ENCODE measurements at places on chromosomes 5 and 9. TPM values are rescaled to one million over a fixed set of nuclear protein-coding genes. Genes with fewer than 3 reads are reported as not detected.

DNA sequence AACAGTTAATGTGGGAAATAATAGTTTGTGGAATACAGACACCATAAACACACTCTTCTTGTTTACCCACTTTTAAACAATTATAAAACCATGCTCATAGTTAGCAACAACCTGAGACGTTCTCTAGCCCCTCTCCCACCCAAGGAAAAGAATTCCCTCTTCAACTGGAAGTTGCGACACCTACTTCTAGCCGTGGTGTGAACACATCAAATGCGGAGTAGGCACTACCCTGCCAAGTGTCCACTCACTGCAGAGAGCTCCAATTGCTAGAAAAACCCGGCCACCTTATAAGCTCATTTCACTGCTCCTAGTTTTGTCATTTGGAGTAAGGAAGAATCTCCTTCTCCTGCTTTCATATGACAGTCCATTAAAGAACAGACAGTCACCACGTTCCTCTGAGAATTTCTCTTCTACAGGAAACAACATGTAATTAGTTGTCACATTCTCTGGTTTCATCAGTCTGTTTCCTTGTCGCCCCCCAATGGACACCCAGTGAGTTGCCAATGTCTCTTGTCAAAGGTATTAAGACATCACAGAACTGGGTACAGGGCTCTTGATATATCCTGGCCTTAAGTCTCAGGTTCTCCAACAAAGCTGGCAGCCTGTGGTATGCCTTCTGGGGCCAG lies 47.3 kb downstream of the PRLR start:
- no peak overlapping the region for H3K27ac ChIP-seq
- no peak for DNase-seq
- H3K36me3 ChIP-seq, result no peaks in the 10 kb centered on the region
- no peak overlapping the region for H3K4me3 ChIP-seq
- H3K4me1 ChIP-seq, result no peaks in the 10 kb centered on the region

- peaks cover 10% of the 10 kb centered on the region for H3K36me3 ChIP-seq
- DNase-seq, result no peak
- no peak overlapping the region for H3K4me3 ChIP-seq
- H3K27ac ChIP-seq, result peak overlapping the region; percentile 53
- peaks cover 12% of the 10 kb centered on the region for H3K4me1 ChIP-seq
Measured at GRCh38 chr9:123063896-123064295, 30.4 kb downstream of the GPR21 start.

DNA sequence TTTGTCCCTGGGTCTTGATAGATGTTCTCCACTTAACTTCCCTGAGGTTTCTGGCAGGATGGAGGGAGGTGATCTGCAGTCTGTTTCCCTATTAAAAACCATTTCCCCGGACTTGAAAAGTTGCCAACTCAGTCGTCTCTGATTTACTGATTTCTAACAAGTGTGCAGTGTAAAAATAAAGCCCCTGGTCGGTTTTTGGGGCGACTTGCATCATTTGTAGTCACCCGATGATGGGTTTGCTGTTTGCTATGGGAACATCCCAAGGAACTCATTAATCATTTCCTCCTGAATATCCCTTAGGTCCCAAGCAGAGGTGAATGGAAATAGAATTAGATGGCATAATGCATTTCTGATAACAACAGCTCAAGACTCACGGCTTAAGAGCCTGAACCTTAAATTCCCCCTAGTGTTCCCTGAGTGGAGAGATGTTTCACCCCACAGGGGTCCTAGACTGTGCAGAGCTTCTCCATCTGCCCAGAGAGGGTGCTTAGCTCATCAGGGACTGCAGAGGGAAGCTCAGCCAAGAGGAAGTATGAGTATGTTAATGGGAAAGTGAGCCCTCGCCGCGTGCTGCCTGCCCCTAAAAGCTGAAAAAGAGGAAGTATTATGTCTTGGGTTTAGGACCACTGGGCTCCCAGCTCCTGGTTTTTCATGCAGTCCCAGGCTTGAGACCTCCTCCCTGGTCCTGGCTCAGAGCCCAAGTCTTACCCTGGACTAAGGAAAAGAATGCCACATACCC lies 115.1 kb upstream of the DAP start:
- no peak for DNase-seq
- H3K4me1 ChIP-seq, result no peaks in the 10 kb centered on the region
- no peak overlapping the region for H3K27ac ChIP-seq
- H3K4me3 ChIP-seq, result no peak overlapping the region
- no peaks in the 10 kb centered on the region for H3K27me3 ChIP-seq

DNA sequence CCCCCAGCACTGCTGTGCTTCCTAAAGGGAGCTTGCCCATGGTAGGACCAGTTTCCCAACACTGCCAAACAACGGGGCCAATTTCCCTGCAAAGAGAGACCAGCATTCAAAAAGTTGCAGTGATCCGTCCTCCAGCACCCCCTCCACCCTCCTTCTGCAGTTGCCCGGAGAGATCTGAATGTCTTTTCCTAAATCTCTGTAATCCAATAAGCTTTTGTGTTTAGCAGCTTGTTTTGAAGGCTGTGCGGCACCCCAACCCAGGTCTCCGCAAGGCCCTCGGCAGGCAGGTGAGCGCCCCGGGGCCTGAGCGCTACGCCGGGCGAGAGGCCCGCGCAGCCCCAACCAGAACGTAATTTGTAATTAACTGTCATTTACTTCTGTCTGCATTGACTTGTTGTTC lies 366.9 kb upstream of the IRX2 start:
- H3K36me3 ChIP-seq, result no peaks in the 10 kb centered on the region
- DNase-seq, result no peak
- H3K27ac ChIP-seq, result no peak overlapping the region
- H3K27me3 ChIP-seq, result no peaks in the 10 kb centered on the region
- H3K4me3 ChIP-seq, result no peak overlapping the region

GRCh38 chr9:102779356-102779755 lies 215.8 kb upstream of the CYLC2 start:
- no peaks in the 10 kb centered on the region for H3K36me3 ChIP-seq
- no peak overlapping the region for H3K27ac ChIP-seq
- H3K4me1 ChIP-seq, result no peaks in the 10 kb centered on the region
- H3K27me3 ChIP-seq, result no peaks in the 10 kb centered on the region
- no peak overlapping the region for H3K4me3 ChIP-seq

DNA sequence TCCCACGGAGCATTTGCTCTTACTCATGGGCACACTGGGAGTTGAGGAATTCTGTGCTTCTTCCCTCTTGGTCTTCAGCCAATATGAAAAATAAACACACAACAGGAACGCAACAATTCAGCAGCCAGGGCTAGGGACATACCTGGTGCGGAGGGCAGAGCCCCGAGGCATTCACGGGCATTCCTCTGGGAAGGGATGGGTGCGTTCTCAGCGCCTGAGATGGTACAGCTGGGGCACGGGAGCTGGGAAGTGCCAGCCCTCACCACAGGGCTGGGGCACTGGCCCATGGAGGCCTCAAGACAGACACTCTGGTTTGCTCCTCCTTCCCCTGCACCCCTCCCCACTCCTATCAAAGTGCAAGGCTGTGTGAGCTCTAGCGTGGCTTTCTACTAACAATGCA lies 2.1 kb downstream of the SLC6A3 start:
- no peak for DNase-seq
- no peak overlapping the region for H3K27ac ChIP-seq
- H3K27me3 ChIP-seq, result peaks cover 12% of the 10 kb centered on the region
- no peaks in the 10 kb centered on the region for H3K4me1 ChIP-seq
- H3K36me3 ChIP-seq, result no peaks in the 10 kb centered on the region
- H3K4me3 ChIP-seq, result no peak overlapping the region

- H3K36me3 ChIP-seq, result peaks cover 6% of the 10 kb centered on the region
- H3K4me3 ChIP-seq, result no peak overlapping the region
- H3K27ac ChIP-seq, result no peak overlapping the region
Measured at GRCh38 chr5:146645342-146645741, 129.4 kb upstream of the GPR151 start.

DNA sequence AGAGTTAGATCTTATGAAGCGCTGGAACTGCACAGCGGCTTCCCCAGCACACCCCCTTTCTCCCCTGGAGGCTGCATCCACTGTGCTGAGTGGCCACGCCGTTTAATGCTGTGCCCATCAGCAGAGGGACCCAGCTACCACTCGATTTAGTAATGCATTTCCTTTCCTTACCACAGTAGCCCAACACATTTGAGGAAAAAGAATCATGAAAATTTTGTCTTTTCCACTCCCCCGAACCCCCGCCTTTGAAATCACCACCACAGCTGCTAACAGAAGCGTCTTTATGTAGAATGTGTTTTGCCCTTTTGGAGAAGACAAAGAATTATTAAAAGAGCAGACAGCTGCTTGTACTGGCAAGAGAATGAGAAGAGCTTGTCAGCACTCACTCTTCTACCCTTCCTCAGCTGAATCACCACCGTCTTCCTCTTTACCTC lies 73.2 kb downstream of the ACER2 start:
- H3K27me3 ChIP-seq, result no peaks in the 10 kb centered on the region
- H3K4me3 ChIP-seq, result no peak overlapping the region
- no peak overlapping the region for H3K27ac ChIP-seq
- no peaks in the 10 kb centered on the region for H3K4me1 ChIP-seq

GRCh38 chr9:107810461-107810961 lies 320.9 kb upstream of the KLF4 start:
- H3K27me3 ChIP-seq, result no peaks in the 10 kb centered on the region
- no peaks in the 10 kb centered on the region for H3K4me1 ChIP-seq
- H3K36me3 ChIP-seq, result no peaks in the 10 kb centered on the region
- no peak overlapping the region for H3K27ac ChIP-seq

DNA sequence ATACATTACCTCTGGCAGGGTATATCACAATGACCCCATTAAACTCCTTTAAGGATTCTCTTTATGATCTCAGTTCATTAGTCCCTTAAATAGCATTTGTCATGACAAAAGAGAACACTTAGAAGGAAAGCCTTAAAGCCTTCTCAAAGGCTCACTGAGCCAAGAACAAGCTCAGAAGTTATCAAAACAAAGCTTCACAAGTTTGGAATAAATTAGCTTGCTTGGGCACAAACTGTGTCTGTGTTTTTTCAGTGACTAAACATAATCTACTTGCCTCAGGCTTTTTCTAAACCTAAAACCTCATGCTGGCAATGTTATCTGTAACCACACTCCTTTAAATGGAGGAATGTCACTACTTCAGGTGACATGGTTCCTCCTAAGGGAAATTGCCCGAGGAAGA lies 1114.9 kb upstream of the C9orf72 start:
- H3K27me3 ChIP-seq, result no peaks in the 10 kb centered on the region
- no peaks in the 10 kb centered on the region for H3K4me1 ChIP-seq
- no peak overlapping the region for H3K27ac ChIP-seq

DNA sequence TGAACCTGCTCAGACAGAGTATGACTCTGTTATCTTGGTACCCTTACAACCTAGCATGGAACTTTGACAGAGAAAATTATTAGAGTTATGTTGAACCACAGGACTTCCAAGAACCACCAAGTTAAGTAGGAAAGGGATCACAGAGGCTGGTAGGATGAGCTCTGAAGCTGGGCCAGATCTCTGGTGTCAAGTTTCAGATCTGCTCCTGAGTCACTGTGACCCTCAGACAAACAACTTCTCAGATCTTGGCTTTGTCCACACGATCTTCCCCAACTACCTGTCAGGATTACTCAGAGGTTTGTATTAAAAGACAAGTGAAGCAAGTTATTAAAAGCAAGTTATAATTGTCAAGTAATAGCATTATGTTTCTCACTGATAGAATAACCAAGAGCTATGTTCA lies 189.0 kb downstream of the SEC61B start:
- H3K27ac ChIP-seq, result no peak overlapping the region
- H3K4me1 ChIP-seq, result no peaks in the 10 kb centered on the region
- no peaks in the 10 kb centered on the region for H3K27me3 ChIP-seq
- DNase-seq, result no peak

- no peak overlapping the region for H3K4me3 ChIP-seq
- no peak overlapping the region for H3K27ac ChIP-seq
- no peaks in the 10 kb centered on the region for H3K4me1 ChIP-seq
- no peaks in the 10 kb centered on the region for H3K27me3 ChIP-seq
- H3K36me3 ChIP-seq, result no peaks in the 10 kb centered on the region
Measured at GRCh38 chr9:126150411-126151030, 176.1 kb upstream of the MVB12B start.

DNA sequence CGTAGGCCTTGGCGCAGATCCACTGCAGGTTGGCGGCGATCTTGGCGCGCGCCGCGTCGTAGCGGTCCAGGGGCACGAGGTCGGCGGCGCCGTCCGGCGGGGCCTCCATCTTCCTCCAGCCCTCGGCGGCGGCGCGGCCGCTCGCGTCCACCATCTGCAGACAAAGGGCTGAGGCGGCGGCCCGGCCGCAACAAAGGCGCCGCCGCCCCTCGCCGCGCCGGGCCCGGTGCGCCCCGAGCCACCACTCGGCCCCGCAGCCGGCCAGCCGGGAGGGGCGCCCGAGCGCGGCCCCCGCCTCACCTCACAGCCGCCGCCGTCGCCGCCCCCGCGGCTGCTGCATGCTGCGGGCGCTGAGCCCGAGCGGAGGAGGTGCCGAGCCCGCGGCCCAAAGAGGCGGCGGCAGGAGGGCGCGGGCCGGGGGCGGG lies 328 bp downstream of the CAMSAP1 start:
- H3K4me3 ChIP-seq, result peak overlapping the region; percentile 82
- H3K36me3 ChIP-seq, result peaks cover 5% of the 10 kb centered on the region
- H3K27me3 ChIP-seq, result no peaks in the 10 kb centered on the region

DNA sequence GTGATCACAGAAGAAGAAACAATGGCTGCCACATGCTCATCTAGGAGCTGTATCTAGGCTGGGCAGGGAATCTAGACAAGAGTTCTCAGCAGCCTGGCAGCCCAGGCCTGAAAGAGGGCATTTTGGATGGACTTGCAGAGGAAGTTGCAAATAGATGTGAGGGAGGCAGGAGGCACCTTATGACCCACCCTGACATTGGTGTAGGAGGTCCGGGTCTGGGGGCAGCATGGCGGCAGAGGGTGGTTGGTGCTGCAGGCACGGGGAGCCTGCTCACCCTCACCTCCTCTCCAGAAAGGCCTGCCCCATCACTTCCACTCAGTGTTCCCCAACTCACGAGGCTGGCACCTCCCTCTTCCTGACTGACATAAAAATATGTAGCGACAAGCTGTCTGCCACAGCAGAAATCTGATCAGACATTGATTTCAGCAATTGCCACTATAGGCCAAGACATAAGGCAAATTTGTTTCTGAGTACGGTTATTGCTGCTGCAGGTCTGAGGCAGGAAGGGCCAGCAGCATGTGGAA lies 217.6 kb downstream of the PBX3 start:
- no peak overlapping the region for H3K4me3 ChIP-seq
- no peaks in the 10 kb centered on the region for H3K4me1 ChIP-seq
- H3K27me3 ChIP-seq, result no peaks in the 10 kb centered on the region
- H3K36me3 ChIP-seq, result peaks cover 5% of the 10 kb centered on the region

Gene UBAP1
- 26.0 TPM for total RNA-seq

Gene CDH18
- not detected for total RNA-seq

Gene TUBB4B
- total RNA-seq, result 403 TPM

Gene PLEKHG4B
- not detected for total RNA-seq

Gene BRD8
- 18.8 TPM for total RNA-seq
